ENCODE measurements at places on chromosomes 12 and 14.

- DNase-seq, result no peak
These were observed 129.7 kb upstream of the CCND2 start for GRCh38 chr12:4143896-4144295.

DNA sequence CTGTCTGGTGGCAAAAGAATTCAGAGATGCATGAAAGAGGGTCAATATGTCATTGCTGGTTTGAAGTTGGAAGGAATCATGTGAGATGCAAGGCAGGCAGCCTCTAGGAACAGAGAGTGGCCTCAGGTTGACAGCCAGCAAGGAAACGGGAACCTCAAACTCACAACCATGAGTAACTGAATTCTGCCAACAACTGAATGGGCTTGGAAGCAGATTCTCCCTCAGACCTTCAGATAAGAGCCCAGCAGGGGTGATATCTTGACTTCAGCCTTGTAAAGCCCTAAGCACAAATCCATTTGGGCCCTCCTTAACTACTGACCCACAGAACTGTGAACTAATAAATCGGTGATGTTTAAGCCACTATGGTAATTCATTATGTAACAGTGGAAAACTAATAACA, 35.8 kb downstream of the USP15 start:
- no peak for DNase-seq

DNA sequence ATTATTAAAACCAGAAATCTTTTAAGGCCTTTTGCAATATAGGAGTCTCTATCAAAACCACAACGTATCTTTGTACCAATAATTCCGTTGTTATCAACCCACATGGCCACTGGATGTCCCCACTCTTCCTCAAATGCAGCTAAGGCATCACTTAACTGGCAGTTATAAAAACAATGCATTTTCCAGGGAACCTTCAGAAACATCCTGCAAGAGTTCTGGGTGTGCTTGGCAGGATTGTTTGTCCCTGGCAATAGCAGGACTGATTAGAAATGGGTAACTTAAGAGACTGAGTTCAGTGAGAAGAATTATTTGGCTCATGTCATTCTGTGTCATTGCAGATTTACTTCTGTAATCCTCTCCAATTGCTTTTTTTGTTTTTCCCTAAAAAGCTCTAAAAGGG, 112.0 kb downstream of the SLC15A5 start:
- DNase-seq, result no peak

DNA sequence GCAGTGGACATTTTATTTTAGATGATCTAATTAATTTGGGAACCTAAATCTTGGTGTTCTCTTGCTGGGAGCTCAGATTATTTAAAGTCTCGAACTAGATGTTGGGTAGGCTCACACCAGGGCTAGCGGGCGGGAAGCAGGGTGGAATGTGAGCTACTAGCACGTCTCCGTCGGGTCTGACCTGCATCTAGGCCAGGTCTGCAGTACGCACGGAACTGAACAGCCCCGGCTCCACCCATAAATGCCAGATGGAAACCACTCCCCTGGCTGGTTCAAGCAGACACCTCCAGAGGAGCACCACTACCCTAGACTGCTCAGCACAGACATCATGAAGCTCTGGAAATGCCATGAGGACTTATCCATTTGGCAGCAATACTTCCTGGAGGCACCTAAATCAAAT, 10.3 kb downstream of the ZNF605 start:
- DNase-seq, result no peak

DNA sequence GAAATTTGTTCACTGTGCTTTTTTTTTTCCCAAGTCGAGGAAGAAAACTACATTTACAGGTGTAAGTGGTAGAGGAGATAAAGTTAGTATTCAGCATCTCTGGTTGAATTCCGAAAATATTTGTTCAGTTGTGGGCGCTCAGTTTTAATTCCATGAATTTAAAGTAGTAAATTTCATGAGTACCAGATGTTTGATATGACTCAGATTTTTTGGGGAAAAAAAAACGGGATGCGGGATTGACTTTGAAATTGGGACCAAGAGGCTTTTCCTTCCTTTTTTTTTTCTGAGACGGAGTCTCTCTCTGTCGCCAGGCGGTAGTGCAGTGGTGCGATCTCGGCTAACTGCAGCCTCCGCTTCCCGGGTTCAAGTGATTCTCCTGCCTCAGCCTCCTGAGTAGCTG, 1.6 kb downstream of the TULP3 start:
- no peak for DNase-seq

GRCh38 chr12:111927346-111927745, 85.3 kb downstream of the MAPKAPK5 start:
- no peak for DNase-seq

- peak; percentile 34 for DNase-seq
These were observed 43.3 kb downstream of the AEBP2 start for GRCh38 chr12:19482551-19483109.

- no peak for DNase-seq
These were observed 247.0 kb downstream of the SLC41A2 start for GRCh38 chr12:104710940-104711689.

DNA sequence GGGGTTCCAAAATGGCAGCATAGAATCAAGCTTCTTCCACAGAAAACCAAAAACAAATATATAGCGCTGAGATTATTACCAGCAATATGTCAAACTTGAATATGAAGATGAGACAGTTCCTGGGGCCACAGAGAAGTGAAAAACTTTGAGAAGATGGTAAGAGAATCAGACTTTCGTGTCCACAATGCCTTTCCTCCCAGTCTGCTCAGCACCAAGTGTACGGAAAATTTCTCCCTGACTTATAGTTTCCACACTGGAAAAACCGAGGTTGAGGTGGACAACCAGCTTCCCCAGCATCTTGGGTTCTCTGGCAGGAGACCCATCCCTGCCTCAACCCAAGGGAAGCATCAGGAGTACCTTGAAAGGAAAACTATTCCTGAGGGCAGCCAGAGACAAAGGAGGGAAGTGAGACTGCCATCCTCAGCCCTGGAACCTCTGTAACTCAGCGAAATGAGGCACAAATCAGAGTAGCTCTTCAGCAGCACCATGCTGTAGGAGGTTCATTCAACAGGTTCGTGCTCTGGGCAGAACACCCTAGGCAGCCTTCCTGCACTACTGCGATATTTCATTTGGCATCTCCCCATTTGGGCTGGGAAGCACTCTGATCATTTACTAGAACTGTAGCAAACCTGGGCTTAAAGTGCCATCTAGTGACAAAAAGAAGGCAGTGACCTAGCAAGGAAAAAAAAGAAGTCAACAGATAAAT, 52.4 kb upstream of the CAPRIN2 start:
- peak; percentile 39 for DNase-seq

DNA sequence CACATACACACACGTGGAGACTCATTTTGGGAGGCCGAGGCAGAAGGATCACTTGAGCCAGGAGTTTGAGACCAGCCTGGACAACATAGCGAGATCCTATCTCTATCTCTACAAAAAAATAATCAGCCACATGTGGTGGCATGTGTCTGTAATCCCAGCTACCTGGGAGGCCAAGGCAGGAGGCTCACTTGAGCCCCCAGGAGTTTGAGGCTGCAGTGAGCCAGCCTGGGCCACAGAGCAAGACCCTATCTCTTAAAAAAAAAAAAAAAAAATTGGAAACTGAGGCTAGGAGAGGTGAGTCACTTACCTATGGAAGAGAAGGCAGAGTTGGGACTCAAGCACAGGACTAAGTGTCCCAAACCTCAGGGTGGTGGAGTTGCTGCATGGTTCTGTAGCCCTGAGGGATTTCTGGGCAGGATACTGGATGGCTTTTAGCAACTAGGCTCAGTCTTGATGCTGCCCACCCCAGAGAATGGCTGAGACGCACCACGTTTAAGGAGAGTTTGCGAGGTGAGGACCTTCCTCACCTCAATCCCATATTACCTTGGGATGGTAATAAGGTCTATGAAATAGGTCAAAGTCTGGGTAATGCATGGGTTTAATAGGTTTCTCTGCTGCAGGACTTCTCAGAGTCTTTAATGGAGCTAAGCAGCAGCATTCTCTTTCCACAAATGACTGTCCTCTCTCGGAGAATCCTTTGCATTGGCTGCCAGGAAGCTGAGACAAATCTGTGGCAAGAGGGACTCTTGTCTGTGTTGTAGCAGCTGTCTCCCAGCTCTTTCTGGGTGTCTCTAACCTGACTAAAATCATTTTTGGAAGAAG, 35.6 kb downstream of the SH2B3 start:
- no peak for DNase-seq

- DNase-seq, result peak; percentile 53
These were observed 1392.4 kb upstream of the TMEM132C start for GRCh38 chr12:126874427-126875026.

GRCh38 chr14:26194816-26195215, 403.0 kb downstream of the NOVA1 start:
- DNase-seq, result no peak

DNA sequence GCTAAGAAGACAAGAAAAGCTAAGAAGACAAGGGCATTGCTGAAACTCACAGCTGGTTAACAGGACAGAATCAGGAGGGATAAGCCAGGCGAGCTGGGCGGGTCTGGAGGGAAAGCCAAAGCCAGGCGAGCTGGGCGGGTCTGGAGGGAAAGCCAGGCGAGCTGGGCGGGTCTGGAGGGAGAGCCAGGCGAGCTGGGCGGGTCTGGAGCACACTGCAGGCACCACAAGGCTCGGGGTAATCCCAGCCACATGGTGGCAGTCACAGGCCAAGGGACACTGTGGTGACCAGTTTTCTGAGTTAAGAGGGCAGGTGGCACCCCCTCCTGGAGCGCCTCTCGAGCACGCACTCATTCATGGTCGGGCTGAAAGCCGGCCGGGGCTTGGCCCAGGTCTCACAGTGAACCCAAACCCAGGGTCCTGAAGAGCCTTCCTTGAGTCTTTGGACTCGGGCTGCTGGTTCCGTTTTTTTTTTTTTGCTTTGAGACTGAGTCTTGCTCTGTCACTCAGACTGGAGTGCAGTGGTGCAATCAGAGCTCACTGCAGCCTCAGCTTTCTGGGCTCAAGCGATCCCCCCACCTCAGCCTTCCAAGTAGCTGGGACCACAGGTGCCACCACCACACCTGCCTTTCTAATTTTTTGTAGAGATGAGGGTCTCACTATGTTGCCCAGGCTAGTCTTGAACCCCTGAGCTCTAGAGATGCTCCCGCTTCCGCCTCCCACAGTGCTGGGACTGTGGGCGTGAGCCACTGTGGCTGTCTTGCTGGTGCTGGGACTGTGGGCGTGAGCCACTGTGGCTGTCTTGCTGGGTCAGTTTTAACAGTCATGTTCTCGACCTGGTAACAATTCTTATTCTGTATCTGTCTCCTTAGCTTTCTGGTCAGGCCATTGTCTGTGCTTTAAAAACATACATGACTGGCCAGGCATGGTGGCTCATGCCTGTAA, 40.2 kb downstream of the HSP90AA1 start:
- peak; percentile 11 for DNase-seq

DNA sequence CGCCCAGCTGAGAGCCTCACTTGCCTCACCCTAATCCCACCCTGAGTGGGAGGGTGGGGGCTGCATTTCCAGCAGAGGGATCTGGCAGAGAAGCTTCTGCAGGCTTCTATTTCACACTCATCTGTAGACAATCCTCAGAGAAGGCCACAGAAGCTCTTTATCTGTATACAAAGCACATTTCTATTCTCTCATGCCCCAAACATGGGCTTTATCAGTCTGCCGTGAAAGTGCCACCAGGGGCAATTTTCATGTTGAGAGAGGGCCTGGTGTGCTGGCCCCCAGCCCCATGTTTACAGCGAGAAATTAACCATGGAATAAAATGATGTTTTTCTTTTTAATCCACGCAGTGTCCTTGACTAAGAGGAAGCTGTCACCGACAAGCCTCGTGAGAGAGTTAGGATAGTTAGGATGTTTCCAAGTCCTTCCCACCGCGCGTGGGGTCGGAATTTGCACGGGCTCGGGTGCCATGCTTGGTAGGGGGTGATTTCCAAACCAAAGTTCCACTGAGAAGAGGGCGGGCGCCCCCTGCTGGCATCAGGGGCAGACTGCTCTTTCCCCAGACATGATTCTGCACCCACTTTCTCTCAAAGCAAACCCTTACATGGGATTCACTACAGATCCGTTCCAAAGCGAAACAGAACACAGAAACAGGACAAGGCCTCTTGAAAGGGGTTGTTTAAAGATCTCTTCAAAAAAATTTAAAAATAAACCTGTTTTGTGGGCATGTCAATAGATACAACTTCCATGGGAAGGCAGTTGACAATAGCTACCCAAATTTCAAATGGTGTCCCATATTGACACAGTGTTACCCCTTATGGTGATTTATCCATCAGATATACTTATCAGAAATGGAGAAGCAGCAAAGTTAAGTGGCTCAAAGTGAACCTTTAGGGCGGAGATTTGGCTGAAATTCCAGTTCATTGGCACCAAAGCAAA, 19.4 kb downstream of the BDKRB1 start:
- peak; percentile 30 for DNase-seq

DNA sequence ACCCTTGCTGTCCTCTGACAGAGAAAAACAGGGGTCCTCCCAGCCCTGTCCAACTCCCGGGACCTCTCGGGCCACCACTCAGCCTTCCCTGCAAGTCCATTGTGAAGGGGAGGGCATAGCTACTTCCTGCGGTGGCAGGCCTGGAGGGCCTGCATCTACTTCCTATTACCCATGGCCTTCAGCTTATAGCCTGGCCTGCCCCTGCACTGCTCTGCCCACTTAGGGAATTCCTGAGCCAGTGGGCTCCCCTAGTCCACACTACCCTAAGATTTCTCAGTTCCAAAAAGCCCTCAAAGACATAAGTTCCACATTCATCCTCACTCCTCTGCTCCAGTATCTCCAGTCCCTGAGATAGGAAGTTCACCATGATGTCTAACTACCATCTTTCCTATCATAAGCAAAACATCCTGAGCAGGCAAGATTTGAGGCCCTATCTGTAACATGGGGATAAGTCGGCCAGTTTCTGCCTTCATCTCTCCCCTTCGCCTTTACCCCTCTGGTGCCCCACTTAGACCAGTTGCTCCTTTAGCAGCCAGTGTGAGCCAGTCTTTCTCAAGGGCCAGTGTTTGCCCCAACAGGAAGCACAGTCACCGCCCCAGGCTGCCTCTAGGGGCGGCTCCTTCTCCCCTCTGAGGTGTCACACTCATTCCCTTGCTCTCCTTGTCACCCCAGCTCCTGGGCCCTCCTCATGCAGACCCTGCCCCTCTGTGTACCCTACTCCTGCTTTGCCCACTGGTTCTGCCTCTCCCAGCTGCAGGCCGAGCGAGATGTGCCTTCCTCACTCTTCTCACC, 10.9 kb downstream of the HDAC7 start:
- DNase-seq, result peak; percentile 30

DNA sequence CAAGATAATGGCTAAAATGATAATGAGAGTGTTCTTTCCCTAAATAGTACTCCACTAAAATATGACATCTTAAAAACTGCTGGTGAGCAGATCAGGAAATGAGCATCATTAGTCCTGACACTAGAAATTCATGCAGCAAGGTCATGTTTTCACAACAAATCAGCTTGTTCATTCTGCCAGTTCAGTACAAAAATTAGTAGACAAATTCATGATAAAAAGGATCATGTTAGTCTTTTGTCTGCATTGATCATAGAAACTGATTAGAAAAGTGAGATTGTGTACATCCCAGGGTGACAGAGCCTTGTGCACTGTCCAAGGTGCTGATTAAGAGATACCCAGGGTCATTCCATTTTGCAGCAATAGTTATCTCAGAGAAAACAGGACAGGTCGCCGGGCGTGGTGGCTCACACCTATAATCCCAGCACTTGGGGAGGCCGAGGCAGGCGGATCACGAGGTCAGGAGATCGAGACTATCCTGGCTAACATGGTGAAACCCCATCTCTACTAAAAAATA, 163.6 kb downstream of the RIMBP2 start:
- DNase-seq, result no peak

- DNase-seq, result no peak
These were observed 759.1 kb downstream of the GALC start for GRCh38 chr14:87233806-87234384.

GRCh38 chr12:49868952-49869815, 26.3 kb upstream of the BCDIN3D start:
- DNase-seq, result no peak

Measured in effector memory CD8-positive, alpha-beta T cell (primary cell).